HS-5 (cell line): ENCODE measurements at places on chromosomes 5 and 9.
A peak's percentile ranks its signal among the peaks of the same experiment; 100 is the strongest.

DNA sequence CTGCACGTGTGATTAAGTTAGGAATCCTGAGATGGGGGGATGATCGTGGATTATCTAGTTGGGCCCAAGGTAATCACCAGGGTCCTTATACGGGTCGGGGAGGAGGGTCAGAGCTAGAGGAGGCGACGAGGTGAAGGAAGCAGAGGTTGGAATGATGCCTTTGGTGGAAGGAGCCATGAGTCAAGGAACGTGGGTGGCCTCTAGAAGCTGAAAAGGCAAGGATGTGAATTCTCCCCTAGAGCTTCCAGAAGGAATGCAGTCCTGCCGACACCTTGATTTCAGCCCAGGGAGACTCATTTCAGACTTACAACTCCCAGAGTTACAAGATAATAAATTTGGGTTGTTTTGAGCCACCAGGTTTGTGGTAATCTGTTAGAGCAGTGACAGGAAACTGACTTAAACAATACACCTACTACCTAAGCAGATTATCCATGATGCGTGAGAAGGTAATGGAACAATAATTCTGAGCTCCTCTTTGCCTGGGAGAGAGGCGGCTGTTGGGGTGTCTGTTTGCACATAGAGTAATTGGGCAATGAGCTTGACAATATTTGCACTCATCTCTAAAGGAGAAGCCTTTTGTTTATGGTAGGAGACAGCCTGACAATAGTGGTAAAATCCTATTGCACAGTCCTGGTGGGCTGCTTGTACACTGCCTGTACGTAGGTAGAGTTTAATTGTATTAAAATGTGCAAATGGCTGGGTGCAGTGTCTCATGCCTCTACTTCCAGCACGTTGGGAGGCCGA is 129.3 kb upstream of the IER5L start:
- DNase-seq: no peak

DNA sequence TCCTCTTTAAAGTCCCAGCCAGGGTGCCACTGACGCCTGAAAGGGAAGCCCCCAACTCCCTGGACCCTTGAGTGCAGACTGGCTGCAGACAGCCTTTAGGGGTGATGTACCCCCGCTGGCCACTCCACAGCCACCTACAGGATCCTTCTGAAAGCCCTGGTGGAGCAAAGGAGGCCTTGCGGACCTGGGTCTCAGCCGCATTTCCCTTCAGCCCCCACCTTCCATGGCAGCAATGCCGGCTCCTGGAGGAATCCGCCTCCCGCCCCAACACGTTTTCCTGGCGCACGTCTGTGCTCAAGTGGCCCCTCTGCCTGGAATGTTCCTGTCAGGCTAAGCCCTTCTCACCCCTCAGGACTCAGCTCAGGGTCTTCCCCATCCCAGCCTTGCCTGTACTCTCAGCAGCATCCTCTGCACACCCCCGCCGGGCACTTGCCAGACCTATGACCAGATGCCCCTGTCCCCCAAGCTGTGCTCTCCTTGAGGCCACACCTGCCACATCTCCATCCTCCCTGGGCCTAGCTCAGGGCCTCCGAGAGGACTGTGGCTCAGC is 134.1 kb upstream of the RAPGEF1 start:
- DNase-seq: no peak

GRCh38 chr9:127316586-127317323 is 52.2 kb downstream of the GARNL3 start:
- DNase-seq: no peak

DNA sequence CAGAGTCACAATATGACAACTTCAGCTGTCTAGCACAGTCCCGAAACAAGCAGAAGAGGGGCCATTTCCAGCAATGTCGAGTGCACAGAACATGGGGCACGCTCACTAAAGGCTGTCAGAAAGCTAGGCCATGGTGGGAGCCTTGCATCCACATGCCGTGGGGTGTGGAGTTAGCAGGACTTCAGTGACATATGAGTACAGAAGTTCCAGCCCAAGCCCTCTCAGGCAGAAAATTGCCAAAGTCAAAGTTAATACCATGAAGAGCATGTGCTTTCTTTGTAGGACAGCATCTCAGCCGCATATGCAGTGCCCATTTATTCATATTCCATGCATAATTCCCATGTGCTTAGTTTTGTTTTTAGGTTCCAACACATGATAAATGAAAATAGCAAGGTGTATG is 26.7 kb downstream of the ECM2 start:
- no peak for DNase-seq

GRCh38 chr5:134107779-134108178 is 6.7 kb upstream of the TCF7 start:
- DNase-seq: no peak

- DNase-seq: peak; percentile 63
Measured at GRCh38 chr5:59744531-59744992, 149.0 kb downstream of the PDE4D start.

DNA sequence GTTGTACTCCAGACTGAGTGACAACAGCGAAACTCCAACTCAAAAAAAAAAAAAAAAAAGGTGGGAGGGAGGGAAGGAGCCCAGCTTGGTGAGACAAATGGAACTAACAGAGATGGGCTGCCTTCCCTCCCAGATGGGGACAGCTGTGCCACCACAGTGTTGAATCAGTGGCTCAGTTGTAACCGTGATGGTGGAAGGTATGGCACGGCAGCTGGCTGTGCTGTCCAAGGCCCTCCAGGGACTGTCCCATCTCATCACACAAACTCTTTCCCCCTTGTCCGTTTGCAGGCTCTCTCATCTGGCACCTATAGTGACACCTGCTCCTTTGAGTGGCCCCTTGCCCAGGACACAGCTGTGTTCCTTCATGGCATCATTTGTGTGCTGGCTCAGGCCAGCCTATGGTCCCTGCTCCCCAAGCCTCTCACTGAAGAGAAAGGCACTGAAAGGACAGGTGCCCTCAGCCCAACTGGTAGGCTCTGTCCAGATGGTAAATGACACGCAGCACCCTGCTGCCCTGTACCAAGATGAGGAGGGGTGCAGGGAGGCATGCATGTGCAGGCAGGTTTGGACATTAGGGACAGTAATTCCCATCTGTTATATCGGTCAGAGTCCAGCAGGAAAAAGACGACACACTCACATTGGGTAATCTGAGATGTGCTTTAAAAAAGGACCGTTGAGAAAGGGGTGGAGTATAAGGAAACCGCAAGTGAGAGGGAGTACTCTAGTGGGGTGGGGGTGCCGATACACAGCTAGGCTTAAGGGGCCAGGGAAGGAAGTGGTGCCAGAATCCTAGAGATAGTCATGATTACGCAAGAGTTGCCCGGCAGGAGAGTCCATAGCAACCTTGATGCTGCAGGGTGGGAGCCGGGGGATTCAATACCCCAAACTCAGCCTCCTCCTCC is 4.3 kb downstream of the SMIM33 start:
- DNase-seq: no peak

GRCh38 chr9:17090041-17090440 is 44.8 kb upstream of the CNTLN start:
- DNase-seq: no peak

DNA sequence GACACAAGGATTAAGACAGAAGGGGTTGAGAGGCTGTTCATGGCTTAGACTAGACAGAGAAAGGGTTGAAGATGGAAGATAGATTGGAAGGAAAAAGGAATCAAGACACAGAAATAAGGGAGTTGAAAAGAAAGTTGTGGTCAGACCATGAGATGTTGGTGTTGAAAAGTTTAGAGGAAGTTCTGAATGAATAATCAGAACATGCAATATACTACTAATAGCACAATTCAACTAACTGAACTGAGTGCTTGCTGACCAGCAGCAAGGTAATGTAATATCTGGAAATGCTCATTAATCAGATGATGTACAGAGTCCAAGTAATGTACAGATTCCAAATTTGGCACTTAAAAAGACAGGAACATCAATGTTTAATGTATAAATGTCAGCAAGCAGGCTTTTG is 10.6 kb upstream of the NNT start:
- no peak for DNase-seq

DNA sequence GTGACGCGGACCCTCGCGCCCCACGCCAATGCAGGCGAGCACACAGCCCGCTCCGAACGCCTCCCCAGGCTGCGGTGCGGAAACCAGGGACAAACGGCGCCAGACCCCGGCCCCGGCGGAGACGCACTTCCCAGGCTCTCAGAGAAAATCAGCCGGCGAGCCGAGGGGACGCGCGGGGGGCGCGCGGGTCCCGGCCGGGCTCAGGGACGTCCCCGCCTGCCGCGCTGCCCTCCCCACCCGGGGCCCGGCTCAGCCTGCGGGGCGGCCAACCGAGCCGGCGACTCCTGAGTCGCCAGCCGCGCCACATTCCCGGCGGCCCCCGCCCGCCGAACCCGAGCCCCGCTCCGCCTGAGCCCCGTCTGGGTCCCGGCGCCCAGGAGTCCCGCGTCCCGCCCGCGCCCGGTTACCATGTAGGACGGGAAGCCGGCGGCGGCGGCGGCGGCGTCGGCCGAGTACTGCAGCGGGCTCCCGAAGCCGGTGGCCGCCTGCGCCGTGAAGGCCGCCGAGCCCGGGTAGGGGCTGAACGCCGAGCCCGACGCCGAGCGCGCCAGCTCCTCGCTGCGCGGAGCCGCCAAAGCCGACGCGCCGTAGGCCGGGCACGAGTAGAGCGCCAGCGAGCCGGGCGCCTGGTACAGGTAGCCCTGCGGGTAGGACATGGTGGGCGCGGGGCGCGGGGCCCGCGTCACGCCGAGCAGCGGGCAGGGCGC is 566 bp downstream of the IRX2 start:
- DNase-seq: no peak

DNA sequence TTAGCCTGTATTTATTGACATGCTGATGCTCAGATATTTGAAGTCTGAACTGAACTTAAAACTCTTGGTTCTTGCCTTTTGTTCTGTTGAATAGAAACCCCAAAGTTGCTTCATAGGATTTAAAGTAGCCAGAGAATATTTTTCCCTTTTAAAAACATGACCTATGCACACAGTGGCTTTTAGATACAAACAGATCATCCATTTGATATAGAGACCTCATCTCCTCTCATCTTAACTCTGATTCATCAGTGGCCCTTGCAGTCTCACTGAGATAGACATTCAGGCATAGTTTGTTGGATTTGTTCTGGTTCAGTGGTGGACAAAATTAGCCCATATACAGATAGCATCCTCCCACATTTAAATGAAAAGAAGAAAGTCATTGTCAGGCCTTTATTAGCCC is 43.5 kb upstream of the PJA2 start:
- DNase-seq: no peak

- peak; percentile 87 for DNase-seq
Measured at GRCh38 chr9:92151691-92152393, 36.6 kb upstream of the SPTLC1 start.

GRCh38 chr9:89189215-89189614 is 10.6 kb upstream of the SHC3 start:
- no peak for DNase-seq

GRCh38 chr5:67451640-67452279 is 255.2 kb upstream of the CD180 start:
- DNase-seq: no peak
